ENCODE measurements at places on chromosomes 6 and 20. TPM values are rescaled to one million over a fixed set of nuclear protein-coding genes. Genes with fewer than 3 reads are reported as not detected.

Gene AGER
- total RNA-seq, result 20.4 TPM

Gene CASS4
- 0.15 TPM for total RNA-seq

Gene MTCH1
- total RNA-seq, result 236 TPM

Gene CCR6
- total RNA-seq, result not detected
